ENCODE measurements at places on chromosomes 4 and X.

DNA sequence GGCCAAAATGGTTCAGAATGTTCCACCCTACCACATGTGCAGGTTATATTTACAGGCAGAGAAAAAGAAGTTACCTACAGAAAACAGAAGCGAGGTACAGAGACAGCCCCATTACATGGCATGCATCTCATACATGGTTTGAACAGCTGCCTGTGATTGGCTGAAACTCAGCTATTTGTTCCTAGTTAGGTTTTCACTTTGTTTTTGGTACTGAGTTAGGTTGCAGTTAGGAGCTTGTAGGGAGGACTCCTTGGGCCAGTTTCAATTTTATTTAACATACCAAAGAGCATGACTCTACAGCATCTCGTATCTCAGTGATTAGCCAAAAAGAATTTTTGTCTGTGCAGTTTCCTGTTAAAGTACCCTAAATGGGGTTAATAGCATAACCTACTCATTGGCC is 392.0 kb downstream of the MAPK10 start:
- peak; percentile 47 for DNase-seq

- no peak for DNase-seq
Measured at GRCh38 chr4:67568820-67569219, 10.3 kb downstream of the STAP1 start.

GRCh38 chrX:136850441-136851175 is 29.9 kb downstream of the RBMX start:
- no peak for DNase-seq

- DNase-seq, result no peak
Measured at GRCh38 chr4:139801895-139802294, 136.3 kb downstream of the MGST2 start.

DNA sequence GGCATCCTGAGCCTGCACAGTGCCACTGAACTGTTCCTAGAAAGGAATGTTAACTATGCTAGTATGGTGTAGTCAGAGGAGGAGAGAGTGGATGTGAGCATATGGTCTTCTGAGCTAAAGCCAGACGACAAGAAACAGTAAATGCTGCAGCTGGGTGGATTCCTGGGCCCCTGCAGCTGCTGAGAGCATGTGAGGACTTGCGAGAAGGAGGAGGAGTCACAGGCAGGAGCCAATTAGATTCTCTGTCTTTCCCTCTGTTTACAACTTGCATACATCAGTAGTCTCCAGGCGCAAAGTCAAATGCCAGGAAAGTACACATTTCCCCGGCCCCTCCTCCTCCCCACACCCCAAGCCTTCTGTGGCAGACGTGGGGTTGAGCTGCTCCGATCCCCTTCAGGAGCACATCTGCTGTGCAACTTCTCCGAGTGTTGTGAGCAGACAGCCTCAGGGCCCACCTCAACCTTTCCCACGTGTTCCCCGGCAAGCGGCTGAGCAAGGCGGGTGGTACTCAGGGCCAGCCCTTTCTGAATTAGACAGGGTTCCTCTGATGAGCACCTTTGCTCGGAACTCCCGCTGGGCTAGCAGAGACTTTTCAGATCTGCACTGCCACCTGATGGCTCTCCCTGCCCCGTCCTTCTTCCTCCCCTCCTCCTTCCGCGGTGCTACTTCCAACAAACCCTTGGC is 108.7 kb upstream of the ATP6AP2 start:
- DNase-seq, result peak; percentile 86

- peak; percentile 78 for DNase-seq
Measured at GRCh38 chr4:113636877-113637276, 124.7 kb downstream of the CAMK2D start.

DNA sequence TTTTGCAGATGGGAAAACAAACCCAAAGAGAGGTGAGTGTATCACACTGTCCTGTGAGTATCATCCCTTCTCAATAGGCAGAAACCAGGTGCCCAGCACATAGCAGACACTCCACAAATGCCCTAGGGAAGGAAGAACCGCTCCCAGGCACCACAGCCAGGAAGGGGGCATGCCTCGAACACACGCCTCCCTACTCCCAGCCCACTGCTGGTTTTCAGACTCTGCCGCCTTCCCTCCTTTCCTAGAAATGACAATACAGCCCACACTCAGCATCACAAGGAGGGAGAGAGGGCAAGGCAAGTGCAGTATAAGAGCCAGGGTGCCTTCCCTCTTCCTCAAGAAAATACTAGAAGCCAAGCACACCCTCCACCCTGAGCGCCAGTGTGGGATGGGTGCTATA is 16.2 kb downstream of the JAKMIP1 start:
- DNase-seq, result no peak

- peak; percentile 61 for DNase-seq
Measured at GRCh38 chr4:139015948-139016471, 429 bp downstream of the NOCT start.

GRCh38 chrX:32893751-32894150 is 317.6 kb downstream of the DMD start:
- no peak for DNase-seq

GRCh38 chrX:13087322-13088155 is 43.1 kb upstream of the FAM9C start:
- DNase-seq, result peak; percentile 55

DNA sequence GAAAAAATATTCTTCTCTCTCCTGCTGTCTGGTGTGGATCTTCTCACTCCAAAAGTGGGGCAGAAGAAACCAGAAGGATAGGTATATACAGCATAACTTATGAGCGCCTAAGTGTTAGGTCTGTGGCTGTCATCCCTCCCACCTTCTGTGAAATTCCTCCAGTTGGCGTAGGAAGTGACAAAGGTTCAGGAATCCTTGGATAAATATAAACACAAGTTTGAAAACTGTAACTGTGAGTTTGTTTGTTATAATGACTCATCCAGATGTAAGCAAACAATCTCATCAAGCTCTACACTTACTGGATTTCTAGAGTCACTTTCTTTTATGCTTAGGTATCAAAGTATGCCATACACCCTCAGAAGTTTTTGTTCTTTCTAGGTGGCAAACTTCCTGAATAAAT is 405.2 kb downstream of the FAT4 start:
- no peak for DNase-seq

DNA sequence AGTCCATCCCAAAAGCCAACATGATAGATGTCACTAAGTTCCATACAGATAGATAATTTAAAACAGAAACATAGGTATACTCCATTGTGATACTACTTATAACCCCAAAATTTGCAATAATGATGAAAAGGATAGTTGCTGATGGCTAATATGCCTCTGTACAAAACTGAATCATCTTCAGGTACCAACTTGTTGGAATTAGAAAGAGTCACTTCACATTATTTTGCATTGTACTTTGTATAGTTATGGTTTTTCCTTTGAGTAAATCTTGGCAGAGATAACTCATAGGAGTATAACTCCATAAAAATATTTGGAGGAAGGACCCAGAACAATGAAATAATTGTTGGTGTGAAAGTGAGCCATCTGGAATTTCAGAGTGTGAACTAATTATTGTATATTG is 17.6 kb downstream of the GIMD1 start:
- DNase-seq, result no peak

All from cardiac muscle cell (in vitro differentiated cells and primary cell).